ENCODE measurements at places on chromosomes 5 and 9. TPM values are rescaled to one million over a fixed set of nuclear protein-coding genes. Genes with fewer than 3 reads are reported as not detected.
A peak's percentile ranks its signal among the peaks of the same experiment; 100 is the strongest.

GRCh38 chr9:112669326-112669725, 48.6 kb downstream of the INIP start:
- no peak for DNase-seq

SCGB3A2 gene
- not detected for total RNA-seq

DNA sequence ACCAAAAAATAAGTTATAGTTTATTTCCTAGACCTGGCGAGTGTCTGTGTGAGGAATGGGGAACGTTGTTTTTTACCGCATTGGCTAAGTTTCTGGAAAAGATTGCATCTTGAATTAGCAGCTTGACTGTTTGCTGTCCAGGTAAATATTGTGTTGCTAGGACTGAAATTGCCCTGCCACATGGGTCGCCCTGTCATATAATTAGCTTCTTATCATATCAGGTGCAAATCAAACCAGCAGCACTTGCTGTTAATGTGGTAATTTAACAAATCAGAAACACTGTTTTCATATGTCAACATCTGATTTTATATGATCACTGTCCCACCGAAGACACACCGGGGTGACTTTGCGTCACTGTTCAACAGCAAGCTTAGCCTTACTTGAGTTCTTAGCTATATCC, 63.7 kb upstream of the ZNF622 start:
- no peak for DNase-seq

DNA sequence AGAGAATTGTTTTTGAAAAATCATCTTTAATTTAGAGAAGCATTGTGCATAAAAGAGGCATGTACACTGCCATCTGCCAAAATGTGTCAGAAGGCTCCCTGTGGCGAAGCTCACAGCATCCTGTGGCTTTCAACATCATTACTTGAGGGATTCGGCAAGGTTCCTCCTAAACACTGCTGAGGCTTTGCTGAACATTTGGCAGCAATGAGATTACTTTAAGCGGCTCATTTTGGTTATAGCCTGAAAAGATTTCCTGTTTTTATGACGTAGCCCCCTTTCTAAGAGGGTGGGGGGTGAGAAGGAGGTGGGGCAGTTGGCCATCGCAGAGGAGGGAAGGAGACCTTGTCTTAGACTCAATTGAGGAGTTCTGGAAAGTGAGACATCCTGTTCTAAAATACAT, 469.4 kb downstream of the RASEF start:
- DNase-seq, result no peak

GRCh38 chr5:2143088-2143487, 260.4 kb upstream of the IRX4 start:
- DNase-seq, result no peak

HMMR gene
- total RNA-seq, result 1.2 TPM

DNA sequence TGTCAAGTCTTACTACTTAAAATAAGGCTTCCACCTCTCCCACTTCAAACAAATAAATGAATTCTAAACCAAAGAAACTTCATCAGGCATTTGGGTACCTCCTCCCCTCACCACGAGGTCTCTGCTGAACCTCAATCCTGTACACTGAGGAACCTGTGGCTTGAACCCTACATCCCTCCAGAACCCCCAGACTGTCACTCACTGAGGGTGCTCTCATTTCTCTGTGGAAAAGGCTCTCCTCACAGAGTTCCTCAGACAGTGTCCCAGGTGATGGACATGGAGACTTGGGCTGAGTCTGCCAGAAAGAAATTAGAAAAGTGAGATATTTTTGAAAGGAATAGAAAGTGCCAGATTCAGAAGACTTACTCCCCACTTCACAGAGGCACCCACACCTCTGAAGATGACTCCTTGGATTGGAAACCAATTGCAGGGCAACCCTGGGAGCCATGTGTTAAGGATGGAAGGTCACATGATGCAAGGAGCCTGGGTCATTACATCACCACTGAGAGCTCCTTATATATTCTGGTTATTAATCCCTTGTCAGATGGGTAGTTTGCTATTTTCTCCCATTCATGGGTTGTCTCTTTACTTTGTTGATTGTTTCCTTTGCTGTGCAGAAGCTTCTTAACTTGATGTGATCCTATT, 19.8 kb downstream of the MLANA start:
- no peak for DNase-seq

- DNase-seq, result no peak
Measured at GRCh38 chr5:125510651-125511050, 764.2 kb upstream of the ZNF608 start.

- no peak for DNase-seq
Measured at GRCh38 chr9:19587678-19588077, 178.9 kb downstream of the ACER2 start.

MAT2B gene
- 25.0 TPM for total RNA-seq

TICAM2 gene
- 2.2 TPM for total RNA-seq

TLX3 gene
- total RNA-seq, result not detected

DNA sequence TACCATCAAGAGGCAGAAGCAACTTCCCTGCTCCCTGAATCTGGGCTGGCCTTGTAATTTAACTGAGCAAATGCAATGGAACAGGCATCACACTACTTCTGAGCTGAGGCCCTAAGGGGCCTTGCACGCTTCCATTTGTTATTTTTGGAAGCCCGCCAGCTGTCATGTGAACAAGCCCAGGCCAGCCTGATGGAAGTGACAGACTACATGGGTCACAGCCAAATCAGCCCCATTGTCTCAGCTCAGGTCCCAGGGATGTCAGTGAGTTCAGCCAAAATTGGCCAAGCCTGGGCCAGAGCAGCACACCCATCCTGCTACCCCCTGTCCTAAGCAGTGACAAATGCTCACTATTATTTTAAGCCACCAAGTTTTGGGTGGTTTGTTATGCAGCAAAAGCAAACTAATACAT, 72.8 kb downstream of the PRRT1B start:
- DNase-seq, result peak; percentile 80

GRCh38 chr5:85823462-85824426, 794.0 kb upstream of the COX7C start:
- DNase-seq, result no peak

GRCh38 chr9:124020520-124021384, 9.2 kb downstream of the LHX2 start:
- no peak for DNase-seq

SOX30 gene
- total RNA-seq, result not detected

DNA sequence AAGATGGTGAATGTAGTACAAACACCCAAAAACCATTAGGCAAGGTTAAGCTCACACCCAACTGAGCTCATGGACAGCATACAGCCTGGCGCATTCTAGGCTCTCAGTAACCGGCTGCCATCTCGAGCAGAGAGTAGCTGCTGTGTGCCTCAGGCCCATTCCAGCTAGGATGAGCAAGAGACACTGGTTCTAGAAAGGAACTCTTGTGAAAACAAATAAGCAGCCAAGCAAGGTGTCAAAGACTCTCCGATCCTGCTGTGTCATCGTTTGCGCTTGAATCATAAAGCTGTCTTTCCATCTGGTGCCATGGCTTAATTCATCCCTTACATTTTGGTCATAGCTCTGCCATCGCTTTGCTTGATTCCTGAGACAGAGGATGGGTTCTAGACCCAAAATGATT, 135.4 kb upstream of the MSX2 start:
- no peak for DNase-seq

GRCh38 chr9:128275198-128276007, at the start of gene GOLGA2:
GOLGA2 (minus strand) TSS chr9:128276007; CDS start chr9:128275976, 31 bp downstream.
- DNase-seq, result no peak

DNA sequence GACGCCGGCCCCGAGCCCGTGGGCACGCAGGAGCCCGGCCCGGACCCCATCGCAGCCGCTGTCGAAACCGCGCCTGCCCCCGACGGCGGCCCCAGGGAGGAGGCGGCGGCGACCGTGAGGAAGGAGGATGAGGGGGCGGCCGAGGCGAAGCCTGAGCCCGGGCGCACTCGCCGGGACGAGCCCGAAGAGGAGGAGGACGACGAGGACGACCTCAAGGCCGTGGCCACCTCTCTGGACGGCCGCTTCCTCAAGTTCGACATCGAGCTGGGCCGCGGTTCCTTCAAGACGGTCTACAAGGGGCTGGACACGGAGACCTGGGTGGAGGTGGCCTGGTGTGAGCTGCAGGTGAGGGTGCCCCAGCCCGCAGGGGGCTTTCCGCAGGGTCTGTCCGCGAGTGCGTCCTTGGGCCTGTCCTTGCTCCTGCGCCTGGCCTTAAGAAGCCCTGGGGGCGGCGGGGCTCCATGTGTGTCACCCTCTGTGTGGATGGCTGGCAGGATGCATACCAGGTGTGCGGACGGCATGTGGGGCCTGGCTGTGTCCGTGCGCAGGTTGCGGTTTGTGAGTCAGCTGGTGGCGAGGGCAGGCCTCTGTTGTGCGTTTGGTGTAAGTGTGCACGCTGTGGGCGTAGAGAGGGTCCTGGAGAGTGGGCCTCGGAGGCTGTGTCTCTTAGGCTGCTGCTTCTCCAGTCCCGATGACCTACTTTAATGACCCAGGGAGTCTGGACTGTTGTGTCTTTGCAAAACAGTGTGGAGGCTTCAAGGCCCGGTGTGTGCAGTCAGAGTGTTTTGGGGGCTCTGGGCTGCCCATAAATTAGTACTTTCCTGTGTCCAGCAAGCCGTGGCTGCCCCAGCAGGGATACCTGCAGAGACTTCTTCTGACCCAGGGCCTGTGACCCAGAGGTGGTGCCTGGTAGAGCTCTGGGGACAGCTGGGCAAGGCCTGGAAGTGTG, 1.6 kb downstream of the WNK2 start:
- no peak for DNase-seq

DNA sequence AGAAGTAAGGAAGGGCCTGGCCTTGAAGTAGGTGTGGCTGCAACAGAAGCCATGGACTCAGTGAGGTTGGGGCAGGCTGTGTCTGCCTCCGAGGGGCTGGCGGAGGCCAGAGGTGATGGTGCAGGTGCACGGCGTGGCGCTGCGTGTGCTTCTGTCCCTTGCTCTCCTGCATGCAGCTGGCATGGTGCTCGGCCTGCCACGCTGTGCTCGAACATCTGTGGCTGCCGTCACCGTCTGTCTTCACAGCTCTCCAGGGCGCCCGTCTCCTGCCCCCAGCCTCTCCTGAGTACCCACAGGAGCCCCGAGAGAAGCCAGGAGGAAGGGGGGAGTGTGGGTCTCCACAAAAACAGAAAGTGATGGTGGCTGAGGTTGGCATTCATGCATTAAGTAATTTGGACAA, 193.7 kb downstream of the CACNA1B start:
- DNase-seq, result no peak

GRCh38 chr5:124922255-124922975, 176.0 kb upstream of the ZNF608 start:
- no peak for DNase-seq
